ENCODE measurements at places on chromosomes 3 and 15.

GRCh38 chr15:75738647-75739325 is 26.1 kb upstream of the CSPG4 start:
- DNase-seq, result peak; percentile 90

- DNase-seq, result no peak
Measured at GRCh38 chr3:56795097-56795828, 6.5 kb downstream of the ARHGEF3 start.

- DNase-seq, result no peak
Measured at GRCh38 chr3:157921811-157922210, 184.4 kb downstream of the SHOX2 start.

DNA sequence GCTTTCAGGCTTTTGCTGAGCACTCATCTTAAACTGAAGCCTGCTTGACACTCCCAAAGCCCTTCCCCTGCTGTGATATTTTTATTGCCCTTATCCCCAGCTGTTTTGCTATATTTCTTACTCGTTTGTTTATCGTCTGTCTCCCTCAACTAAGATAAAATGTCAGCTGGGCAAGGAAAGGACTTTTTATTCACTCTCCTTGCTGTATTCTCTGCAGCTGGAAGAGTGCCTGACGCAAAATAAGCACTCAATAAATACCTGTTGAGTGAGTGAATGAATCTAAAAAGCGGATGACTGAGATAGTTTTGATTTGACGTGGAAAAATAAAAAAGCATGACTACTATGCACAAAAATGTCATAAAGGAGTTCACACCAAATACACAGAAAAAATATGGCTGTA is 84.8 kb upstream of the POMGNT2 start:
- peak; percentile 59 for DNase-seq

- DNase-seq, result peak; percentile 44
Measured at GRCh38 chr3:71579935-71580406, 3.6 kb downstream of the FOXP1 start.

- DNase-seq, result no peak
Measured at GRCh38 chr3:14322001-14322400, 80.4 kb upstream of the SLC6A6 start.

- DNase-seq, result no peak
Measured at GRCh38 chr3:125957674-125958510, 11.1 kb upstream of the ROPN1B start.

DNA sequence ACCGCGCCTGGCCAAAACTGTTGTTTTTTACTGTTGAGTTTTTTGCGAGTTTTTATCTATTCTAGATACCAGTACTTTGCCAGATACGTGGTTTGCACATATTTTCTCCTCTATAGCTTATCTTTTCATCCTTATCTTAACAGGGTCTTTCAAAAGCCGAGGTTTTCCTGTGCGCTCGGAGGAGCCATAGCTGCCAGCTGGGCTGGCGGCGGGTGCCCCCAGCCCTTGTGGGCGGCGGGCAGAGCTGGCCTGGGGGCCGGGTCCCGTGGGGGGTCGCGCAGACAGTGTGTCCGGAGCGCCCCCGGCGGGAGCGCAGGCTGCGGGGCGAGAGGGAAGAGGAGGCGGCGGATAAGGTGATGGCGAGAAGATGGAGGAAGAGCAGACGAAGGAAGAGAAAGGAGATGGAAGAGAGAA is 11.1 kb upstream of the EIF4A2 start:
- no peak for DNase-seq

GRCh38 chr15:81792646-81793045 is 253.2 kb downstream of the MEX3B start:
- DNase-seq, result no peak

- DNase-seq, result no peak
Measured at GRCh38 chr15:64152507-64153387, 1.2 kb downstream of the SNX22 start.

DNA sequence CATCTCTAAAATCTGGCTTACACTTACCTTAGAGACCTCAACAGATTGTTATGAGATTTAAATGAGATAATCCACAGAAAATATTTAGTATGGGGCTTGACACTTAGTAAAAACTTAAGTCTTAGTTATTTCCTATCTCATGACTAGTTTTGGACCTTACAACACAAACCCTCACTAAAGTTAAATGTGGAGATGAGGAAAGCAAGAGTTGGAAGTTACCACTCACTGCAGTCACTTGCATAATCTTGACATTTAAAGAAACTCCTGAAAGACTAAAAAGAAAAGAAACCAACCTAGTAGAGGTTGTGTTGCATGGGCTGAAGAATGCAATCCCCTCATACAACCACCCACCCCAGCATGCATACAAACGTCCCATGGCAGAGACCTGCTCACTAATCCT is 40.1 kb downstream of the ITGB5 start:
- no peak for DNase-seq

DNA sequence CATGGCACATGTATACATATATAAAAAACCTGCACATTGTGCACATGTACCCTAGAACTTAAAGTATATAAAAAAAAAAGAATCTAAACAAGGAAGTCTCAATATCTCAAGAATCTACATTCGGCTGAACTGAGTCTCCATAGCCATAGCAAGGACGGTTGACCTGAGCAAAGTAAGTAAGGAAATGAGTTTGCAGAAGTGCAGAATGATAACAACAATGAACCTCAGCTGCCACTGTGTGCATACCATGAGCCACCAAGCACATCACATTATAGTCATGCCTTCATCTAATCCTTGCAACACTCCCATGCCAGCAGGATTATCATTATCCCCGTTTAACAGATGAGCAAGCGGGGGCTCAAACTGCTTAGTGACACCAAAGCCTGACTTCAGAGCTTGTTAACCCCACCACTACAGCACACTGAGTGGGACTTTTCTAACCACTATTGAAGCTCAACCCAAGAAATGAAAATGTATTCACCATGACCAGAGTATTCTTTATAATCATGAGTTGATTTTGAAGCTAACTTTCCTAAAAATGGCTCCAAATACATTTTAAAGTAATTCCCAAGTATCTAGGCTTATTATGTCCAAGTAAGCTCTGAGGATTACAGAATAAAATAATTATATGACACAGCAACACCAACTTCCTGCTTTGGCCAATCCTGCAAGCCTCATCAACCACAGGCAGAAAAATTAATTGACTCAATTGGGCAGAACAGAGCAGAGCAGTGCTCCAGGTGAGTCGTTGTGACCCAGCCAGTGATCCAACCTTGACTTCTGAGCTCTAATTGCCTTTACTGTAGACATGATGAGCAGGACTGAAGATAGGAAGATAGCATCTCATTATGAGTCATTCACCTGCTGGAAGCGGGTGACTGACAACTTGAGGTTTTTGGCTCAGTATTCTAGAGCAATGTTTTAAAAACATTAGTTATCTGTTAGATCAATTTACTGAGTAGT is 47.3 kb upstream of the IL12A start:
- no peak for DNase-seq

DNA sequence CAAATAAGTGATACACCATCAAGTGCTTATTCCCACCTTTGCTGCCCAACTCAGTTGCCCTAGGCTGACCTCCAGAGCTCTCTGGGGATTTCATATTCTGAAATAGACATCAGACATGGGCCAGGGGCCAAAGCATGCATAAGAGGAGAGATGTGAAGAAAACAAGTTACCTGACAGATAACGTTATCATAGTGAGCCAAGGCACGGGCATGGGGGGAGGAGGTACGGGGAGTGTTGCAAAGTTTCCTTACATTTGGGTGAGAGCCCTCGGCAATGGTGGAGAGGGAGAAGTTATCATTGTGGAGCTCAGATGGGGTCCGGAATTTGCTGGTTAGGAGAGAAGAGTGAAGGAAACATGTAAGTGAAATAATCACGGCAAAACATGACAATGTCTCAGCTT is 9.8 kb downstream of the CSPG5 start:
- no peak for DNase-seq

DNA sequence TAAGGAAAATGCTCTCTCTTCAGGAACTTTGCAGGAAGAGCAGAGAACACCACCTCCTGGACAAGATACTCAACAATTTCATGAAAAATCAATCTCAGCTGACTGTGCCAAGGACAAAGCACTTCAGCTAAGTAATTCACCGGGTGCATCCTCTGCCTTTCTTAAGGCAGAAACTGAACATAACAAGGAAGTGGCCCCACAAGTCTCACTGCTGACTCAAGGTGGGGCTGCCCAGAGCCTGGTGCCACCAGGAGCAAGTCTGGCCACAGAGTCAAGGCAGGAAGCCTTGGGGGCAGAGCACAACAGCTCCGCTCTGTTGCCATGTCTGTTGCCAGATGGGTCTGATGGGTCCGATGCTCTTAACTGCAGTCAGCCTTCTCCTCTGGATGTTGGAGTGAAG is 200.5 kb downstream of the AKAP13 start:
- DNase-seq, result no peak

DNA sequence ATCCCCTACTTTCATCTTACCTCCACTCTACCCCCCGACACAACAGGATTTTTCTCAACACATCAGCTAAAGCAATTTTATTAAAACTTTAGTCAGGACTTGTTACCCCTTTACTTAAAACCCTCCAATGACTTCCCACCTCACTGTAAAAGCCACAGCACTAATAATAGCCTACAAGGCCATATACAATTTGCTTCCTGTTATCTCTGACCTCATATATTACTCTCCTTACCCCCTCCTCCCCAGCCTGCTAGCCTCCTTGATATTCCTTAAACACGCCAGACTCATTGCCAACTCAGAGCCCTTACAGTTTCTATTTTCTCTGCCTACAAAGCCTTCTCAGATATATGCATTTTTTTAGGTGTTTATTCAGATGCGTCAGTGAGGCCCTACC is 54.4 kb downstream of the DCUN1D1 start:
- DNase-seq, result no peak

DNA sequence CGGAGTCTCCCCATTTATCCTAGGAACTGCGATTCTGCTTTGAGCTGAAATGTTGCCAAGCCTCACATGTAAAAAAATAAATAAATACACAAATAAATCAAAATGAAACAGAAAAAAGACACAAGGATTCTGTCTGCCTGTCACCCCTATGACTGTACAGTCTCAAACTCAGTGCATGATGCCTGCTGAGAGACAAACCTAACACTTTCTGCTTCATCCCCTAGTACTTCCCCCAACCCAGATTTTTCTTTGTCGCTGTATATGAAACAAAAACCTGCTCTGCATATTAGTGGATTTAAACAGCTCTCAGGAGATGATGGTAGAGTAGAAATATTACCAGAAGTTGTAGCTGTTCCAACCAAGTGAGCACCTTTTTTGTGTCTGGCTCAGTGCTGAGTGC is 530.7 kb upstream of the CFAP20DC start:
- DNase-seq, result no peak

DNA sequence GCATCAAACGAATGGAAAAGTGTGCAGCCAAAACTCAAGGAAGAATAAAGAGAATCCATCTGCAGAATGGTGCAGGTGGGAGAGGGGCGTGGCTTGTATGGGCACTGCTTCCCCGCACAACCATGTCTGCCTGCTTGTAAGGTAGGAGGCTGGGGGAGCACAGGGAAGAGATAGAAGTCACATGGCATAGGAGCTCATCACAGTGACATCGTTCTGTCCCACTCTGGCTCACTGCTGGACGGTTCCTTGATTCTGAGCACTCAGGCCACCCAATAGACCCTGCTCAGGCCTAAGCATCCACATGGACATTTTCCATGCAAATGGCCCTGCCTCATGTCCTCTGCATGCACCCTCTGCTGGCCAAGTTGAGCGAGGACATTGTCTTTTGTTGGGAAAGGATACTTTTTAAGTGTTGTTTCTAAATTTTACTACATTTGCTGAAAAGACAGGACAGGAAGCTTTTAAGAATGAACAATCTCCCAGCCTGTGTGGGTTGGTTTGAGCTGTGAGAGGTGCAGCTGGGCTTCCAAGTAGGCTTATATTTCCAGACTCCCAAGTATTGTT is 3.1 kb downstream of the MYLK start:
- DNase-seq, result peak; percentile 55

Measured in MG63 (cell line).